GM06990 (cell line): ENCODE measurements at places on chromosomes 6 and 20.

GRCh38 chr6:152267967-152268845 is 369.0 kb downstream of the SYNE1 start:
- DNase-seq: no peak

- DNase-seq: no peak
Observed at GRCh38 chr20:53428588-53428987, 165.1 kb downstream of the ZNF217 start.

DNA sequence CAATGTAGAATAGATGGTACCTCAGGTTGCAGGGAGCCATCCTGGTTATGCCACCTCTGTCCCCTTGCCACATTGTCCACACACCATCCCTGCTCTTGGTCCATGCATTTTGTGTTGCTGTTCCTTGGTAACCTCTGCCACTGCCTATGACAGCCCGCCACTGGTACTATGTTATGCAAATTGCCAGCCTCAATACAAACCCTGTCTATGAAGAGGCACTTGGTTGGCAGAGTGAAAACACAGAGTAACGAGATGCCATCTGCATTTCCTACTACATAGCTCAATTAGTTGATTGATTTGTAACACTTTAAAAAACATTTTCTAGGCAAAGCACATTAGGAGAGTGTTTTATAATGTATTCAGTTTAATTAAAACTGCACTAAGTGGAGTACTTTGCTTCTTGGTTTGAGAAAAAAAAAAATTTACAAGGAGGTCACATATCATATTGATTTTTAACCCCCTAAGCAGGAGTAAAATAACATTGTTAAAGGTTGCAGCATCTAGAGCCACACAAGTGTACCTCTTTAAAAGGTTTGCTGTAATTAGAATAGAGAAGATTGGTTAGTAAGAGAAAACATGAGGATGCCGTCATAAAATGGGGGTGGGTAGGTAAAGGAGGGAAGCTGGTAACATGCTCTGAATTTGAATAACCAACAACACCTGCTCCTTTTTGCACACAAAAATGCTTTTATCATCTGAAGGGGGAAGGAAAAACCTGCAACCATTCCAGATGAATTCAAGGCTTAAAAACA is 817.1 kb downstream of the KIF16B start:
- no peak for DNase-seq

- DNase-seq: no peak
Observed at GRCh38 chr6:106538145-106538544, 91.2 kb downstream of the RTN4IP1 start.

- DNase-seq: no peak
Observed at GRCh38 chr6:14533446-14533845, 415.9 kb downstream of the CD83 start.
